ENCODE measurements at places on chromosomes 5 and 9.

DNA sequence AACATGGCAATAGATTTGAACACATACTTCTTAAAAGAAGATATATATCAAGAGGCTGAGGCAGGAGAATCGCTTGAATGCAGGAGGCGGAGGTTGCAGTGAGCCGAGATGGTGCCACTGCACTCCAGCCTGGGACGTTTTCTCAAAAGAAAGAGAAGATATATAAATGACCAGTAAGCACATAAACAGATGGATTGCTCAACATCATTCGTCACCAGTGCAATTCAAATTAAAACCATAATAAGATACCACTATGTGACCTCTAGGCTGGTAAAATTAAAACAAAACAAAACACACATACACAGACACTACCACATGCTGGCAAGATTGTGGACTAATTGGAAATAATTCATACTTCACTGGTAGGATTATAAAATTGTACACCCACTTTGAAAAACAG lies 5.3 kb upstream of the TXN start:
- no peak for DNase-seq

DNA sequence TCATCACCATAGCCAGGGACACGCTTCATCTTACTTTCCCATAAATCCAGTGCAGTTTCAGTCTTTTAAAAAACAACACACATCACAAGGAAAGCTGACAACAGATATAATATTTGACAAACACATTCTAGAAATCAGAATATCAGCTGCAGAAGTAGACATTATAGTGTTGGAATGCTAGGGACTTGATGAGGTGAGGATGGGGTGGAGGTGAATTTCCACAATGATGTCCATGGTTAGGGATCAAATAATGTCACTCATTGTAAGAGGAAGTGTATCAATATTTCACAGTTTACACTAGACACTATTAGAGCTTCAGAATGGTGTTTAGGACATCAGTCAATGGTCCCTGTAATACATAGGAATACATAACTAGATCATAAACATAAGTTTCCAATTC lies 7.0 kb downstream of the FST start:
- no peak for DNase-seq

GRCh38 chr9:94178927-94179326 lies 80.2 kb upstream of the ZNF169 start:
- DNase-seq: no peak

GRCh38 chr5:95729115-95730010 lies 1.8 kb upstream of the RHOBTB3 start:
- DNase-seq: no peak

GRCh38 chr5:107103522-107103921 lies 567.2 kb downstream of the EFNA5 start:
- DNase-seq: no peak

- DNase-seq: no peak
Measured at GRCh38 chr9:135244271-135245221, 157.1 kb downstream of the OLFM1 start.

GRCh38 chr5:76175051-76175666 lies 92.0 kb downstream of the SV2C start:
- peak; percentile 58 for DNase-seq

- DNase-seq: no peak
Measured at GRCh38 chr5:127416906-127417305, 100.5 kb upstream of the PRRC1 start.

GRCh38 chr9:1051584-1052275 lies 1.6 kb downstream of the DMRT2 start:
- no peak for DNase-seq

- peak; percentile 35 for DNase-seq
Measured at GRCh38 chr9:21965401-21965951, 28.7 kb downstream of the CDKN2A start.

DNA sequence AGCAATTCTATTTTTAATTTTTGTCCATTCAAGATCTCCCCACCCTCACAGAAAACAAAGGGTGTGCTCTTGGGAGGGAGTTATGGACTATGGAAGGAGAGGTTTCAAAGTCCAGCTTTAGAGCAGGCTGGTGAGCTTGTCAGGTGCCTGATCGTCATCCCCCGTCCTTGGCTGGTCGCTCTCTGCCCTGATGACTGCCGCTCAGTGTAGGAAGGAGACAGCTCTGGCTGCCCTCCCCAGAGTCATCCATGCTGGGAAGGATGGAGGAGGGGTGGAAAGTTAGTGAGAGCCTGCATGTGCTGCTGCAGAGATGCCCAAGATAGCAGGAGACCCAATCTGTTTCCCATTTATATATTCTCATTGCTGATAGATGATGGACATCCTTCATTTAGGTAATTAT lies 96.6 kb downstream of the NLN start:
- DNase-seq: no peak

DNA sequence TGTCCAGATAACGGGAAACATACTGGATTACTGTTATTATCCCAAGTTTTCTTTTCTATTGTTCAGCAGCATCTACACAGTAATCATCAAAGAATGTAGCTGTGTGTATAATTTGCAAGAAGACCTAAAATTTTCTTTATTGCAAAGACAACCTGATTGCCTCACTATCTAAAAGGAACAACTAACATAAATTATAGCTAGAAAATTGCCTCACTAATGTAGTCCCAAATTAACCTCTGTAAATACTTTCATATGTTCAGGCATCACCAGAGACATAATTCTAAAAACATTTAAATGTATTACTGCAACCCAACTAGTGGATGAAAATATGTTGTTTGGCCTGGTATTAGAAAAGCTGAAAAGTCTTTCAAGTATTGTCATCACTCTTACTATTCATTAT lies 275.4 kb downstream of the CDH12 start:
- DNase-seq: no peak

DNA sequence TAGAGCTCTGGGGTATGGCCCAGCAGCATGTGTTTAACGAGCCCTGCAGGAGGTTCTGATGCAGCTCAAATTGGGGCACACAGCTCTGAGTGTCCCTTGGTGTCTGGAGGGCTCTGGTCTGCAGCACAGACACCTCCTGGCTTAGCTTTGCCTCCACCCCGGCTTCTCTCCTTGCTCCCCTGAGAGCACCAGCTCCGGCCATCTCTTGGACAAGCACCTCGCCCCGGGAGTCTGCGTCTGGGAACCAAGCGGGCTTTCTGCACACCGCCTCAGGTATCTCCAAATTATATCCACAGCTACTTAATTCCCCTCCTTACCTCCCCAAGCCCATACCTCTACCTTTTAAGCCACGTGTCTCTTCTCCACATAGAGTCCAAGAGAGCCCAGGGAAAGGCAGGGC lies 83.7 kb upstream of the IRX4 start:
- DNase-seq: no peak

- DNase-seq: no peak
Measured at GRCh38 chr9:133342570-133342969, 5.4 kb downstream of the MED22 start.

GRCh38 chr5:159700016-159700415 lies 216.3 kb upstream of the ADRA1B start:
- DNase-seq: no peak

DNA sequence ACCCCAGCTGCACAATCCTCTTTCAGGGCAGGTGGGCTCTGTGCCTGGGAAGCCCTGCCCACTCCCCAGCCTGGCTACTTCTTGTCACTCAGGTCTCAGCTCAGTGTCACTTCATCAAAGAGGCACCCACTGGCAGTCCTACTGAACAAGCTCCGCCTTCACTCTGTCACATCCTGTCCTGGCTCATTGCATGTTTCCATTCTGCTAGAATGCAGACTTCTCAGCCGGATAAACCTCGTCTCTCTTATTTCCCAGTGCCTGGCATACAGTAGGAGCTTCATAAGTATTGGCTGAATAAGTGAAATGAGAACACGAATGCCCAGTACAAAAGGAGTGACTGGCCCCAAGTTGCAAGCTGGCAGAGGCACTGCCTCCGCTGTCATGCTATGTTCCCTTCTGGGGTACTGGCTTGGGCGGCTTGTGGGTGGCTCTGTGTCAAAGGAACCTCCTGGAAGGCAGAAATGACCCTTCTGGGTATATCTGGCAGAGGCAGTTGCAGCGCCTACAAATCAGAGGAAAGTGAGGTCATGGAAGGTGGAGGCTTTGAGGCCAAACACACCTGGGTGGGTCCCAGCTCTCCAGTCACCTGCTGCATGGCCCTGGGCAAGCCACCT lies 98.3 kb upstream of the PHYKPL start:
- DNase-seq: peak; percentile 7

DNA sequence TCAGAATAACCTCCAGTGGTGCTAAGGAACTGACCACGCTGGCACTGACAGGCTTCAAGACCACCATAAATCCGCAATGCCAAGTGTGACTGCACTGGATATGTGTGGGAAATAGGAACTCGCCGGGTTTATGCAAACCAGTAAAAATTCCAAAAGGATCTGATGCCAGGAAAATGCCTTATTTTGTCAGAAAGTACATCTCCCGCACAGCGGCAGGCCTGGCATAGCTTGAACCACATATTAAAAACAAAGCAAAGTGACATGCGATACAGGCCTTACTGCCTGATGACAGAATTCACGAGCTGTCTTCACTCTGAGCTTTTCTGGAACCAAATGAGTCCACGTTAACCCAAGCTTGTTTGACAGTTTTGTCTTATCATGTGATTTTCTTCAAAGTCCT lies 139.6 kb downstream of the GLIS3 start:
- no peak for DNase-seq

DNA sequence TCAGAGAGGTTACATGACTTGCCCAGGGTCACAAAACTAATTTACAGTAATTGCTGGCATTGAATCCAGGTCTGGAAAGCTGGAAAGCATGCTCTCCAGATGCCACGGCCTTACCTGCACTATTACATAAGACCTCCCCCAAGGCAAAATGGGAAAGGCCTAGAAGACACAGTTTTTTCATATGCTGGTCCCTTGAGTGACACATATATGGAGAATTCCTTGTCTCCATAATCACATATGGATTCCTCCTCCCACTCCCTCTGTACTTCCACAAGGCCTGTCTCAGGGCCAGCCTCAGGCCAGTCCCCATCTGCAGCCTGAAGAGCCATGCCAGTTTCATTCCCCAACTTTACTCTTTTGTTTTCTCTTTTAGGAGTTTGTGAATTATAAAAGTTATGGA lies 28.6 kb upstream of the MEIKIN start:
- DNase-seq: no peak

GRCh38 chr5:176646707-176647029 lies 616 bp upstream of the TSPAN17 start:
- no peak for DNase-seq

- no peak for DNase-seq
Measured at GRCh38 chr9:37583522-37584121, 7.4 kb upstream of the FBXO10 start.

GRCh38 chr9:90616806-90617205 lies 25.8 kb downstream of the DIRAS2 start:
- no peak for DNase-seq

- DNase-seq: no peak
Measured at GRCh38 chr9:97660340-97660739, 26.7 kb downstream of the NCBP1 start.

DNA sequence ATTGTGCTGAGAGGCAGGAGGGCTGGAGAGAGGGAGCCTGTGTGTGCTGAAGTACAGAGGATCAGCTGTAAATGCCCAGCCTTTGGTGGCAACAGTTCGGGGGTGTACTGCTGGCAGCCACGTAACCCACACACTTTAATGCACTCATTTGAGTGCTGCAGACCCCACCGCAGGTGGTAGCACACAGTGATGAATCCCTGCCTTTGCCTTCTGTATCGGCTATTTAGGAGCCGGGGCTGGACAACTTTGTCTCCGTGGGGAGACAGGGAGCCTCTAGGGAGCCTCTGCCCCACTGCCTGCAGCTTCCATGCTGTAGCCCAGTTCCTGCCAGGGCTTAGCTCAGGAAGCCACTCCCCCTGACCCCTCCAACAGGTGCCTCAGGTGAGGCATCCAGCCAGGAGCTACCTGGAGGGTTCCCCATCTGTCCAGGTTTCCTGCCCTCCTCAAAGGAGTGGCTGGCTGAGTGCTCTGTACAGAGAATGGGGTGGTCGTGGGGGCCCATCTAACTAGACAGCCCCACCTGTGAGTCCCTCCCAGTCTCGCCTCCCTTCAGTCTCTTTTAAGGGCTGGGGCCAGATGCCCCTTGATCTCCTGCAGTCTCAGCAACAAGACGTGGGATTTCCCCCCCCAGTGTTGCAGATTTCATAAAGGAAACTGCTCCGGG lies 44.5 kb downstream of the SECISBP2 start:
- DNase-seq: no peak

GRCh38 chr9:78239506-78239905 lies 3.6 kb downstream of the CEP78 start:
- DNase-seq: no peak

DNA sequence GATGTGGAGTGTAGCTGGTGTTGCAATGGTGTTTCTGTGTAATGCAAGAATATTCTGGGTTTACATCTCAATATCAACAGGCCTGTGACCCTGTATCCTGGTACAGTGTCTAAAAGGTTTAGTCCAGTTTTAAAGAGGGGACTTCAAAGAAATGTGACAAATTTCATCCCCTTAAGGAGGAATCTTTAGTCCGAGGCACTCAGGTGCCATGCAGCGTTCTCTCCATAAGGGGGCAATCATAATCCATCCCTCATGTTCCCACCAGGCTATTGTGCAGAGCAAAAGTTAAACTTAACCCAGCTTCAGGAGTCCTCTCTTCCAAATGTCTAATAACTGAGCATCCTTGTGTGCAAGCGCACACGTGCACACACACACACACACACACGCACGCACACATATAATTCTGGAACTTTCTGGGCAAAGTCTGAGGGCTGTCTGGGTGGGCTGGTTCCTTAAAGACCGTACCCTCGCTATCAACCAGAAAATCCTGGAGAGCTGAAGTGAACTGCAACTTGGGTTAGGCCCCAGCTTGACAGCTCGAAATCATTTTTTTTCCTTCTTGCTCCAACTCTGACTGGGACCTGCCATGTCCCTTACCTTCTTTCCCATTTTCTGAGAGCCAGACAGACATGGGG lies 46.0 kb downstream of the CRB2 start:
- DNase-seq: no peak

DNA sequence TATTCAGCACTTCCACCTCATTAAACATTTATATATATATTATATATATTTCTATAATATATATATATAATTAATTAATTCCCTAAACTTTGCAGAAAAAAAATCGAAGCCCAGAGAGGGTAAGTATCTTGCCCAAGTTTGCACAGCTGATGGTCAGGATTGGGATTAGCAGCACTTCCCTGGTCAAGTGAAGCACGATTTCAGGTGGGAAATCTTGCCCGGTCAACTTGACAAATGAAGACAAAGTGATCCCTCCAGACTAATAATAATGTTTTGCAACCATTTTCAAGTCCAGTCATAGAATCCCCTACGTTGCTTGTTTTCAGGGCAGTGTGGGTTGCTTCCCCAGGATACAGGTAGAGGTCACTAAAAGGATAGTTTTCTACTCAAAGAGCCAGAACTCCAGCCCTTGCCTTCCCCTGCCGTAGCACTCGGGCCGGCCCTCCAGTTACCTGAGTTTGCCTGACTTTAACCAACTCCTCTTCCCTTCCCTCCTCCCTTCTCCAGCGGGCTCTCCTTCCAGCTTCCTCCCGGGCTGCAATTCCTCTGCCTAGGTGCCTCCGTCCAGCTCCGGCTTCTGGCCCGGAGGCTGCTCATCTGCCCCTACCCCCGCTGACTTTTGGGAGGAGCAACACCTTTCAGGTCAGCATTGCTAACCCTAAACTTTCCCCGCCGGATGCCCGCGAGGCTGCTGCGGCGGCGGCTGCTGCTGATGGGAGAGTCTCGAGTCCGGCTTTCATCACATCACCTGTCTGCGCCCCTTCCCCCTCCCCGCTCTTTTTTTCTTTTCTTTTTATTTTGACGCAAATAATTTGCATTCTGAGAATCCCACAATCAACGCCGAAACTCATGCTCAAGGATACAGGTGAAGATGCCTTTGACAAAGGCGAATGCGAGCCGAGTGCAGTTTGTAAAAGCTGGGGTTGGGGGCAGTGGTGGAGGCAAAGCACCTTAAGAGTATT lies 930 bp downstream of the PRLR start:
- DNase-seq: no peak

All from CD4-positive, alpha-beta T cell treated with Interleukin-6 for 4 hours (primary cell).